NCI-H446 treated with DMSO at 0.1 percent for 48 hours (cell line): ENCODE measurements at places on chromosomes 16 and 17.

DNA sequence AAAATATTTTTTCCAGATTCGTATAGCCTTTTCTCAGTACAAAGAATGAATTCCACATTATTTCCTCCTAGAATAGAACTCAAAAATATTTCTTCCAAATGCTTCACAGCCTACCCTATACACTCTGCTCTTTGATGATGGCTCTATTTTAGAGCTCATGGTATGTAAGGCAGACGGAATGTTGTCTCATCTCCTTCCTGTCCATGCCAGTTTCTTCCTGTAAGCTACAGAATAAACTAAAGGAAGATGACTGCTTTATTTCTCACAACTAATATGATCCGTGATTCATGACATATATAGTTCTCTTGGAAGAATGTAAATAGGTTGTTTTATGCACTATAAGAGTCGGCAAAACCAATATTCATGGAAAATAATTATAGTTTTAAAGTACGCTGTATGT, 723.1 kb downstream of the CDH11 start:
- DNase-seq: no peak

DNA sequence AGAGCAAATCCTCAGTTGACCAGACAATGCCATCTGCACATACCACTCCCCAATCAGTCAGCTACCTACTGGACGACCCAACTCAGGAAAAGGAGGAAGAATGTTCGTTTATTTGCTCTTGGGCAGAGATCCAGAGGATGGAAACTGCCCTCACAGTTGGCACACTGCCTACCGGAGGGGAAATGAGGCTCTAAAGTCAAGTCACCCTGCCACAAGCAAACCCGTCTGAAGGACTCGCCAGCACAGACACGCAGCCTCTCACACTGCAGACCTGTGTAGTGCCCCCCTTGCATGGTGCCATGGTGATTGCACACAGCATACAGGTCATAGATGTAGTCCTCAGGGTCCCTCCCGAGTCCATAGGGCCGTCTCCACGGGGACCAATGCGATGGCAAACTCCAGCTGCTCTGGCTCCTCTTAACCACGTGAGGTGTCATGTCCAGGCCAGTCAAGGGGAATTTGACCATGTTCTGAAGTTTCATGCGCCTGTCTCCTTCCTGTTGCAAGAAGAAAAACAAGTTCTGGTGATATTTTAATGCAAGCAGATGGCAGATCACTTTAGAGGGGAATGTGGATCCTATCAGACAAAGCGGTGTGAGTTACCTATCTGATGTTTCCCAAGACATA, 69.5 kb downstream of the USP31 start:
- no peak for DNase-seq

GRCh38 chr17:17868641-17869522, 32.1 kb upstream of the SREBF1 start:
- DNase-seq: no peak

GRCh38 chr17:35875800-35876139, 4.4 kb downstream of the CCL5 start:
- no peak for DNase-seq

- no peak for DNase-seq
Measured at GRCh38 chr16:624526-625070, 6.2 kb upstream of the WFIKKN1 start.

DNA sequence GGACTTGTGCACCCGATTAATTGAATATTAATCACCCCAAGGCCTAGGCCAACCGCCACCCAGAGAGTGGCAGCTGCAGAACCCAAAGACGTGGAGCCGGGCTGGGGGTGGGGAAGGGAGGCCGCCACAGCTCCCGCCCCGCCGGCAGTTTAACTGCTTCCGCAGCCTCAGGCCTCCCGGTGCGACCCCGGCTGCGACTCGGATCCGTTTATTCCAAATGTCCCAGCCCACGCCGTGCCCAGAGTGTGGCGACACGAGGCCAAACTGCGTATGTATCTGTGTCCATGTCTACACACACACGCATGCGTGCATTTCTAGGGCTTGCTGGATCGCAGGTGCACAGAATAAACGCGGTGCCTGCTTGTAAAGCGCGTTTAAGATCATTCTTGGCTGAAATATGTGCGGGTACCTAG, 802 bp upstream of the TOB1 start:
- DNase-seq: no peak

DNA sequence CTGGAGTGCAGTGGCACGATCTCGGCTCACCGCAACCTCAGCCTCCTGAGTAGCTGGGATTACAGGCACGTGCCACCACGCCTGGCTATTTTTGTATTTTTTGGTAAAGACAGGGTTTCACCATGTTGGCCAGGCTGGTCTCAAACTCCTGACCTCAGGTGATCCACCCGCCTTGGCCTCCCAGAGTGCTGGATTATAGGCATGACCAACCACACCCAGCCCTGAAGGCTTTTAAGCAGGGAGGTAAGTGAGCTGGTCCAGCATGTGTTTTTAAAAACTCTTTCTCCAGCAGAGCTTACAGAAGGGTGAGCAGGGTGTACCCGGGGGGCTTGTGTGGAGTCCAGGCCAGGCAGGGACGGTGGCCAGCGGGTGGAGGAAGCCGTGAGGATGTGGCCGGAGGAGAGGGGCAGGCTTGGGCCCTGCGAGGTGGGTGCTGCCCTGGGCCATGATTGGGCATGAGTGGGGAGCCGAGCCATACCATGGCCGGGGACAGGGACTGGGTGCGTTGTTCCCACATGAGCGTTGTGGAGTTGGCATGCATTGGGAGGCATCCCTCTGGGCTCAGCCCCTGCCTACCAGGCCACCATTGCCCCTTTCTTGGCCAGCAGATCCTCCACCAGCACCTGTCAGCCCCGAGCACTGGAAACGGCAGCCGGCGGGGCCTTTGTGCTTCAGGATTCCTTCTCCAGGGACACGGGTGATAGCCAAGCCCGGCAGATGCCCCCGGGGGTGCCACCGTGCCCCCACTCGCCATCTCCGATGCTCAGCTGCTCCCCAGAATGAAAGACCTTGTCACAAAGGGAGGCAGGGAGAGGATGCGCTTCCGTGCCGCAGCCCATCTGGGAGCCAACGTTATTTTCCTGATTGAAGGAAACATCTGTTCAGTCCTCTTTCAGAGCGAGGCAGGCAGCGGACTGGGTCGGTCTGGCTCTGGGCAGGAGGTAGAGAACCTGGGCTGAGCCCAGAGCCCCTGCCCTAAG, 64.5 kb downstream of the RAI1 start:
- DNase-seq: no peak

- DNase-seq: peak; percentile 20
Measured at GRCh38 chr16:62700426-62701294, 664.4 kb upstream of the CDH8 start.

- no peak for DNase-seq
Measured at GRCh38 chr17:48722201-48722907, at the start of gene PRAC1. PRAC1 (minus strand) TSS chr17:48722518; CDS start chr17:48722392, 126 bp downstream.

DNA sequence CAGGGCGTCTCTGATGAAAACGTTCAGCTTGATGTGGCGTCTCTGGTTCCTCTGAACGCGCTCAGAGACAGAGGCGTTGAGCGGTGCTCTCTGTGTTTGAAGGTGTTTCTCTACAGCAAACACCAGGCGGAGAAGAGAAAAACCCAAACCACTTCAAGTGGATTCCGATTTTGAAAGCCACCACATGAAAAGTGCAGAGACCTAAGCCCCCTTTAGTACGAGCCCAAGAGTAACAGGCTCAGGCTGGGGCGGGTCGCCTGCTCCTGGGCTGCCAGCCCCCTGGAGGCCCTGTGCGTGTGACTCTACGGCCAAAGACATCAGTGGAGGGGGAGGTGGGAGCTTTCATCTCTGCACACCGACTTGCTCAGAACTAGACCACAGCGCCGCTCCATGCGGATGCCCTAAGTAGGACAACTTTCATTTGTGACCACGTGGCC, 328.4 kb downstream of the MAF start:
- no peak for DNase-seq

GRCh38 chr16:87829622-87829980, 39.7 kb downstream of the SLC7A5 start:
- DNase-seq: no peak

DNA sequence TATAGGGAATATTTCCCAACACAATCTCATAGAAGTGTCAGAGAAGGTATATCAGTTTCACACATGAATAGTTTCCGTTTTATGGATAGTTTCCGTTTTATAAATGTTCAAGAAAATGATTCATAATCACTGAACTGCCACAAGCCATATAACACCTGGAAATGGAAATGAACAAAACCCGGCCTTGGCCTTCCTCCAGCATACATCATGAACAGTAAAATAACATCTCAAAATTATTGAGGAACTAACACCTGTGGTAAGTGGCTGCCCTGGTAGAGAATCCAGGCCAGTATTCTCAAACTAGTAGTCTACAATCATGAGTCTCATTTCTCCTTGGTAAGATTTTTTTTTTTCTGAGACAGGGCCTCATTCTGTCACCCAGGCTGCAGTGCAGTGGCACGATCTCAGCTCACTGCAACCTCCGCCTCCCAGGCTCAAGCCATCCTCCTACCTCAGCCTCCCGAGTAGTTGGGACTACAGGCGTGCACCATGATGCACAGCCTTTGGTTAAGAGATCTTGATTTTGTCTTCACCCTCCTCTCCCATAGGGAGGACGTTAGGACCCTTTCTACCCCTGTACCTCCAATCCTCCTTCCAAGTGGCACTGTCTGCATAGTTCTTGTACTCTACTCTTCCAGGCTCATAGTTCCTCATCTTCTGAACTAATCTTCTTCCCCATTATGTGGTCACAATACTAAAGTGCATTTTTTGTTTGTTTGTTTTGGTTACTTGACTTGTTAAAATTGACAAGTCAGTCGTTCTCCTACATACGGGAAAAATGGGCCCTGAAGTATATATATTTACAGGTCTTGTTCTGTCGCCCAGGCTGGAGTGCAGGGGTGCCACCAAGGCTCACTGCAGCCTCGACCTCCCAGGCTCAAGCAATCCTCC, 15.0 kb upstream of the RGS9 start:
- no peak for DNase-seq

GRCh38 chr17:61393550-61393903, 6.1 kb upstream of the TBX2 start:
- no peak for DNase-seq

GRCh38 chr16:12459391-12460063, 344.2 kb downstream of the CPPED1 start:
- no peak for DNase-seq

DNA sequence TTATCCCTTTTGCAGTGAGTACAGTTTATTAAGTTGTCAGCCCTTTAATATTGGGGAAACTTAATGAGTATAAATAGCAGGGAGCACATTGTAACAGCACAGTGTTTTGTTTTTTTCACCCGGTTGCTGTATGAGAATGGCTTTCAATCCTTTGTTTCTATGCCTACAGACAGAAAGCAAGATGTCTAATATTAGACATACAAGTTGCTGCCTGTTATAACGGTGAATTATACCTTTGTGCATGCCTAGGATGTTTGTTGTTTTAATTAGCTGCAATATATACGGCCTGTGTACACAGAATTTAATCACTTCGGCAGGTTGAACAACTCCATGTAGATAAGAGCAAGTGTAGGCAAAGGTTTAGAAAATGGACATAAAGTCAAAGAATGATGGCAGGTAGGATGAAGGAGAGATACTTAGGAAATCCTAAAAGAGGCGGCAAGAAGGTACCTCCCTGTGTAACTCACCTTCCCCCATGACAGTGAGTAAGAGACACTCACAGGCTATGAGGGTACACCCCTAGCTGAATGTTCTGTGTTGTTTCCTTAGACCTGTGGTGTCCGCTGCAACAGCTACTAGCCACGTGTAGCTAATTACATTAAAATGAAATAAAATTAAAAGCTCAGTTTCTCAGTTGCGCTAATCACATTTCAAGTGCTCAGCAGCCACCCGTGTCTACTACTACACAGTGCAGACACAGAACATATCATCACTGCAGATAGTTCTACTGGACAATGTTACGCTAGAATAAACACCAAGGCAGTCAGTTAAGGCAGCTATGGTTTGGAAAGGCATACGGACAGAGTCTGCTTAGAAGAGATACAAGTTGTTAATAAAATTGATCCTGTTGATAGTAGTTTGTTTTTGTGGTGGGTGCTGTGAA, 10.9 kb downstream of the SLC7A6OS start:
- no peak for DNase-seq

- no peak for DNase-seq
Measured at GRCh38 chr16:76487411-76488064, 210.3 kb downstream of the CNTNAP4 start.

DNA sequence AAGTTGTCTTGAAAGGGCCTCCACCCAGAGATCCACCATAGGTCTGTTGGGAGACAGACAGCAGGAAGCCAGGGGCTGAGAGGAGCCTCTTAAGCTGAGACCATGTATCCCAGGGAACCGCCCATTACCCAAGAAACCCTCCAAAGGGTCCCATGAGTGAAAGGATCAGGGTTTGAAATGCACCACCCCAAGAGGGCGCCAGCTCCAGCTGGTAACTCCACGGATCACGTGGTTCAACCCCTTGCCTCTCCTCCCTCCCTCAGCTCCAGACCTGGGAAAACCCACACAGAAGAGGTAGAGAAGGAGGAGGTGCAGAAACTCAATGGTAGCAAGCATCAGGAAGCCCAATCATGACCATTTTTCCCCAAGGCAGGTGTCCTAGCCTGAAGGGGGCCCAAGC, 148.7 kb downstream of the AIPL1 start:
- DNase-seq: no peak

GRCh38 chr16:90044111-90044551, 24.9 kb upstream of the DBNDD1 start:
- no peak for DNase-seq

DNA sequence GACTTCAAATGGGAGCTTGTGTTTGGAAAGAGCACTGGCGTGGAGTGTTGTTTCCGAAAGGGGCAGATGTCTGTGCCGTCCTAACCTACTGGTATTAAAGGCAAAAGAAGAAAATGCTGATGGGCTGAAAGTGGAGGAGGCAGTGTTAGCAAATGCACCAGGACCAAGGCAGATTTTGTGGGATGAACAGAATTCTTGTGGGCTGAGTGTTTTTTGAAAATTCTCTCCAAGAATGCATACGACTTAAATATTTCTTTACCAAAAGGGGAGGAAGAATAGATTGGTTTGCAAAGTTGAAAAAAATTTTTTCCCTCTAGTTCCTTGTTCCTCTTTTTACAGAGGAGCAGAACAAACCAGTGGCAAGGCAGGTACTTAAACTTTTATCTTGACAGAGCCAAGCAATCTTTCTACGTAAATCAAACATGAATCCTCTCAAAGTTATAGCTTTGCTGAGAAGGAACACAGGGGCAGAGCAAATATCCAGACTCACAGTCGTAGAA, 16.8 kb downstream of the MARCHF10 start:
- no peak for DNase-seq

GRCh38 chr16:47309581-47310312, 151.1 kb downstream of the ITFG1 start:
- DNase-seq: no peak

DNA sequence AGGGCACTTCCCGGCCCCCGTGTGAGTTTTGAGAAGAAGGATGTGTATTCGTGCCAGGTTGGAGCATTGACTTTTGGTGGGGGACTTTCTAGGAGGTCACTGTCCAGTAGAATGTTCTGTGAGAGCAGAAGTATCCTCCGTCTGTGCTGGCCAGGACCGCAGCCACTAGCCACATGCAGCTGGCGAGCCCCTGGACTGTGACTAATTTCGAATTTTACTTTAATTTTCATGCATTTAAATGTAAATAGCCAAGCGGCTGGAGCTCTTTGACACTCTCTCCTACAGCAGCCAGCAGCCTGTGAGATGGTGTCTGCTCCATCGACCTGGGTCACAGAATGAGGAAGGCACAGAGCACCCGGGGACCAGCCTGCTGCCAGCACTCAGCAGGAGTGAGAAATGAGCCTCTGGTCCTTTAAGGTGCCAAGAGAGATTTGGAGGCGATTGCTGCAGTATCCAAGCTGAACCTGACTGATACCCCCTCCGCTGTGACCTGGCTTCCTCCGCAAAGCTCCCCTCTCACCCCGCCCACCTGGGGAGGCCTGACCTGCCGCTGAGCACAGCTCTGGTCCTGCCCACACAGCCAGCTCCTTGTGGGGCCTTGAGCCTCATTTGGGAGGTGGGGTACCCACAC, 7.8 kb downstream of the ATP2A3 start:
- DNase-seq: no peak

GRCh38 chr17:78407387-78408000, 29.0 kb downstream of the PGS1 start:
- DNase-seq: no peak
